ENCODE measurements at places on chromosomes 12 and 14.

GRCh38 chr12:127690161-127690560 lies 576.8 kb upstream of the TMEM132C start:
- no peak for DNase-seq

GRCh38 chr12:79156846-79157463 lies 292.4 kb downstream of the SYT1 start:
- DNase-seq: no peak

- DNase-seq: no peak
Observed at GRCh38 chr14:55240526-55241178, 30.6 kb upstream of the FBXO34 start.

DNA sequence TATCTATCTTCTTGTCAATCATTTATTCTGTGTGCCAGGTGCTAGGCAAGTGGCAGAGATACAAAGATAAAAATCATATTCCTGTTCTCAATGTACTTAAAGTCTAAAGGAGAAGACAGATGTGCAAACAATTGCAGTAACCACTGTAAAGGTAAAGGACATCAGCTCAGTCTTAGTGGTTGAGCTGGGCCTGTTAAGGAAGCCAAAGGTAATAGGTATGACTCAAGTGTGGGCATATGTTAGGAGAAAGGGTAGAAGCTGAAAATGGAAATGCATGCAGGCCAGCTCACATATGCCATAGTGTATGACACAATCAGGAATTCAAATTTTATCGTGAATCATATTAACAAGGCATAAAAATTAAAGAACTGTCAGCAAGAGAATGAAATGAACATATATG lies 49.8 kb downstream of the FAR2 start:
- no peak for DNase-seq

DNA sequence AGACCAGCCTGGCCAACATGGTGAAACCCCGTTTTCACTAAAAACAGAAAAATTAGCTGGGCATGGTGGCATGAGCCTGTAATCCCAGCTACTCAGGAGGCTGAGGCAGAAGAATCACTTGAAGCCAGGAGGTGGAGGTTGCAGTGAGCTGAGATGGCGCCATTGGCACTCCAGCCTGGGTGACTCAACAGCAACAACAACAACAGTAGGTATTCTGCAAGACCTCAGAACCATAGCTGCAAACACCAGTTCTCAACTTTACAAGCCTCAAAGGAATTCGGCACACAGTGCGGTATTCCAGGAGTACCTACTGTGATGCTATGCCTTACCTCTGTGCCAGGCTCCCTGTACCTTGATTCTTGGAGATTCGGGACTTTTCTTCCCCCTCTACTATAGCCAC lies 15.8 kb downstream of the FOXN3 start:
- no peak for DNase-seq

GRCh38 chr12:88993651-88994050 lies 358.6 kb downstream of the DUSP6 start:
- peak; percentile 60 for DNase-seq

GRCh38 chr14:71166180-71166837 lies 259.1 kb downstream of the PCNX1 start:
- DNase-seq: peak; percentile 81

- no peak for DNase-seq
Observed at GRCh38 chr14:22515929-22516328, 73.1 kb downstream of the DAD1 start.

DNA sequence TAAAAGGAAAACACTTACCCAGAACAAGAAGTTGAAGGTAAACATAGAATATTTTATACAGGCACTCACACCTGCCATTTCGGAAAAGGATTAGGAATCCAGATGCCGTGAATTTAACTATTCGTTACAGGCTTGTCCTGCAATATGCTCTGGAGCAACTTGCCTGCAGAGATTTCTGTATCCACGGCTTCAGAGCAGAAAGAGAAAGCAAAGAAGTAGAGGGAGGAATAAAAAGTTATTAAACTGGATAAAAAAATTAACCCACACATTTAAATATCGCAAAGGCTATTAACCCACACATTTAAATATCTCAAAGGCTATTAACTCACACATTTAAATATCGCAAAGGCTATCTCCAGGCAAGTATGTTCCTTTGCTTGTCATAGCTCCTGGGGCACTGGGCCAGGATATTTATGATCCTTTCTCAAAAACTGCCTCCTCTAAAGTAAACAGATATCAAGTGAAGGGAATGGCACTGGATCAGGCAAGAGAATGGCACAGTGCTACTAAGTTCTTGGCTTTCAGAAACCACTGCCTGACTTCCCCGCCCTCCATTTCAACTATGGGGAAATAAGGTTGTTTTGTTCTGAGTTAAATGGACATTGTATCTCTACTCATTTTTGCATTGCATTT lies at the start of gene TSPAN8:
TSPAN8 (minus strand) TSS at position 399 of the 633 bp plus-strand sequence; CDS start at position 78, 321 bp downstream.
- no peak for DNase-seq

GRCh38 chr14:61893371-61893940 lies 131.2 kb downstream of the SNAPC1 start:
- no peak for DNase-seq

DNA sequence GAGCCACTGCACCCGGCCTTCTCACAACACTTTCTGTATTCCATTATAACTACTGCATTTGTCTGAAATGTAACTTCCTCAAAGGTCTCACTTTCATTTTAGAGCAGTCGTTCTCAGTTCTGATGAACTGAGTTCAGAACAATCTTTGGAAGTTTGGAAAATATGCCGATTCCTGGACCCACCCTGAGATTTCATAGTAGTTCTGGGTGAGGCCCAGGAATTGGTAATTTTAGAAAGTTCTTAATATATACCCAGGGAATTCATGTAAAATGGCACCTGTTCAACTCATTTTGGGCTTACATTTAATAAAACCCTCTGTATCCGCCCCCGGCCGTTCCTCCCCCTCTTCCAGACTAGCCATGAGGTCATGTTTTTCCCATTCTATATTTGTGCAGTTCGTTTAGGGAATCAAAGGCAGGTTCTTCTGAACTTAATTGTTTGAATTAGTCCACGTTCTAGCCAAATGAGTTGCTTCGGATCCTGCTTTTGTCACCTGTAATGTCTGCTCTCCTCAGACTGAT lies 5.9 kb downstream of the GSG1 start:
- peak; percentile 8 for DNase-seq

GRCh38 chr12:47281667-47282171 lies 202.0 kb upstream of the AMIGO2 start:
- DNase-seq: no peak

- no peak for DNase-seq
Observed at GRCh38 chr14:96233661-96234060, 22.3 kb upstream of the BDKRB1 start.

DNA sequence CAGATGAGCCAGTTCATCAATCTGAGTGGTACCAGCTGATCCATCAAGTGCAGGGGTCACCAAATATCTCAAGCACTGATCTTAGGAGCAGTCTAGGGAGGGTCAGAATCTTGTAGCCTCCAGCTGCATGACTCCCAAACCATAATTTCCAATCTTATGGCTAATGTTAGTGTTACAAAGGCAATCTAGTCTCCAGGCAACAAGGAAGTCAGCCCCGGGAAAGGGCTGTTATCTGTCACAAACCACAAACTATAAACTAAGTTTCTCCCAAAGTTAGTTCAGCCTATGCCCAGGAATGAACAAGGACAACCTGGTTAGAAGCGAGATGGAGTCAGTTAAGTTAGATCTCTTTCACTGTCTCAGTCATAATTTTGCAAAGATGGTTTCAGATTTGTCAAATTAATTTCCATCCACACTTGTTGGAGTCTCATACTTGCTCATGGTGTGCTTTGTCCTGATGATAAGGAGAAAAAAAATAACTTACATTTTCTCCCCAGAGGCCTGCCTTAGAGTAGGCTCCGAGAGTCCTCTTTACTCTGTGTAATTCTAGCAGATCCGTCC lies 3.9 kb upstream of the ABHD4 start:
- no peak for DNase-seq

DNA sequence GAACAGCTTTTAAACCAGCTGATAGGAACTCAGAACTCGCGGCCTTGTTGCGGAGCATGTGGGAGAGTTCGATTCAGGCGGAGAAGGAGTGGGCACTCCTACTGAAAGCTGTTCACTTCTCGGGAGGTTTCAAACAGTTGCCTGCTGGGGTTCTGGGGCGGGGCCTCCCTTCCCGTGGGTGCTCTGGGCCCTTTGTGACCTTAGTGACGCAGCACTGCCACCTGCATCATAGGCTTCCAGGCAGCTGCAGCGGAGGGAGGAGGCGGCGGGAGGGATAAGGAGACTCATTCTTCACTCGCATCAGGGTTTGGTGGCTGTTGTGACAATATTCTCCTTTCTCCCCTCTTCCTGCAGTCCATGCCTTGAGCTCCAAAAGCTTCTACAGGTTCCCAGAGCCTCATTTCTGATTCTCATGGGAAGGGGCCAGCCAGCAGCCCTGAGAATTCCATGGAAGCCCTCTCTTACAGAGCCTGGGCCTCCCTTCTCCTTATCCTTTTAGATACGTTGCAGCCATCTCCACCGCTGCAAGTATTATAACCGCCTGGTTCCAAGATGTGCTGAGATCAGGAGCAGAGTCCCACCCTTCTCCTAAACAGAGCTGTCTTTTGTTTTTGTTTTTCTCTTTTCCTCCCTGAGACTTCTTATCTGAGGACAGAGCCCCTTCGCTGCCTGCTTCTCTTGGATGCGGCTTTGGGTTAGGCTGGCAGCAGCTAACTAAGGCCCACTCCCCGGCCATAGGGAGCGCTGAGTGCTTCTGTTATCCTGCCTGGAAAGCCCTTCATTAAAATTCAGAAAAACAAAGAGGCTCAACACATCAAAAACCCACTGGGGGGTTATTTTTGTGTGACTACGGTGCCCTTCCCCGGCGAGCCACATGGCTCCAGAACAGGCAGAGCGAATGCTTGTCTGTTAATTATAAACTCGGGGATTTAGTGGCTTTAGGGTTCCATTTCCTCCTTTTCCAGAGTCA lies 67.6 kb upstream of the GPATCH2L start:
- no peak for DNase-seq

DNA sequence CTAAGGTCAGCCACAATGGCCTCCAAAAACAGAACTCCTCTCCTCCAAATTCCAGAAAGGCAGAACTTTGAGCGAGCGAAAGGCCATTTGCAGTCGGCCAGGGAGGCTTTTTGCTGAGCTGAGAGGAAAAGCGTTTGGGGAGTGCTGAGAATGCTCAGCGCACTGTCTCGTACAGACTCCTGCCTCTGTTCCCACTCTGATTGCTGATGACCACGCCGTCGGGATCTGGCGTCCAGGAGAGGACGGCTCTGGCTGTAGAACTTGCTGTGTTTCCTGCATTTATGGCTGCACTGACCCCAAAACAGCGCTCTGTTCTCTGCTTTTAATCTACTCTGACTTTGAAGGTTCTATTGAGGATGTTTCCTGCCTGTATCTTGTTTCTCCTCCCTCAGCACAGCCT lies 82.4 kb upstream of the WSCD2 start:
- DNase-seq: no peak

DNA sequence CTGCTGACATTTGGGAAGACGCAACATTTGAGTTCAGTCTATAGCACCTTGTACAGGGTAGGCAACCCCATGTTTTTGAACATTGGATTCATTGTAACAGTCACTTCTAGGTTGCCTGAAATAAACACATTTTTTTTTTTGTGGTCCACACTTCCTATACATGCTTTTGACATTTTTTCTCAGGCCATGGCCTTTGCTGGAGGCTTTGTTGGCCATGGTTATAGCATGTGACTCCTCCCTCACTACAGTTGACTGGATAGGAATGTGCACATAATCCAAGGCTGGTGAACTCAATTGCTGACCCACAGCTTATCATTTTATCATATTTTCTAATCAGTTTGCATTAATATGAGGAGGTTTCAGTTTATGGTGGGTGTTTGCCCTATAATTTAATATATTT lies 60.6 kb downstream of the TMEM117 start:
- DNase-seq: no peak

Measured in AG08395 (cell line).